MG63 (cell line): ENCODE measurements at places on chromosomes 4 and X. TPM values are rescaled to one million over a fixed set of nuclear protein-coding genes. Genes with fewer than 3 reads are reported as not detected.

ATP2B3 gene
- total RNA-seq: 0.13 TPM in 1 of 2 replicates, not detected in the other

DNA sequence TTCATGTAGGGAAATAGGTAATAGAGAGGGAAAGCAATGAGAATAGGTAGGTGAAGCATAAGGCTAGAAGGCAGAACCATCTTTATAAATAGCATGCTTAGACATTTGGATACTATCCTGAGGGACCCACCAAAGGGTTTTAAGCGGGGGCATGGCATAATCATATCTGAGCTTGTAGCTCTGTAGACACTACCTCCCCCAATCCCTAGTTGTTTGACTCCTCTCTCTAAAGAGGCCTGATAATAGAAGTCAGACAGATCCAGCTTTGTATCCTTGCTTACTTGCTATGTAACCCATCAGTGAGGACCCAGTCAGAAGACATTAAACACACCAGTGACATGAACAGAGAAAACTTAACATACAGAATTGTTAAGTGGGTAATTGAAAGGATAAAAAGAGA is 58.7 kb downstream of the SCFD2 start:
- no peak for DNase-seq

DNA sequence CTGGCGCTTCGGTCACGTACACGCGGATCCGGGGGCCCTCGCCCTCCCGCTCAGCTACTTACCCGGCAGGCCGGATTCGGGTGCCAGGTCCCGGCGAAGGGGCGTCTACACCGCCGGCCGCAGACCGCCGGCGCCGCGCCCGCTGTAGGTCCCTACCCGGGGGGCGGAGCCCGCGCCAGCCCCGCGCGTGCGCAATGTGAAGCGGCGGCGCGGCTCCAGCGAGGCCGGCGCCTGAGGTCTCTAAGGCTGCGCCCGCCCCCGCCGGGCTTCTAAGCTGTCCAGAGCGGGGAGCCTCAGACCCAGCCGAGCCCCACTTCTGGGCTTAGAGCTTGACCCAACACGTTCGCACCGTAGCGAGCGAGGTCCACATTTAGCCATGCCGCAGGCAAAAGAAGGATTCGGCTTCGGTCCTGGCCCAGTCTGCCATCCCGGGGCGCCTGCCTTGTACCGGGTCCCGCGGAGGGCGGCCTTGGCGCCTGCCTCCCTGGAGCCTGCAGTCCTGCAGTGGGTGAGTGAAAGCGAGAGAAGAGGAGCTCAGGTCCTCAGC is at the start of gene ZNF518B:
TSS of gene ZNF518B (minus strand) at position 172 of the 547 bp plus-strand sequence. CDS start 11,098 bp downstream, outside the sequence.
- DNase-seq: peak; percentile 72

GRCh38 chrX:73401591-73402266 is 45.1 kb upstream of the CDX4 start:
- no peak for DNase-seq

DNA sequence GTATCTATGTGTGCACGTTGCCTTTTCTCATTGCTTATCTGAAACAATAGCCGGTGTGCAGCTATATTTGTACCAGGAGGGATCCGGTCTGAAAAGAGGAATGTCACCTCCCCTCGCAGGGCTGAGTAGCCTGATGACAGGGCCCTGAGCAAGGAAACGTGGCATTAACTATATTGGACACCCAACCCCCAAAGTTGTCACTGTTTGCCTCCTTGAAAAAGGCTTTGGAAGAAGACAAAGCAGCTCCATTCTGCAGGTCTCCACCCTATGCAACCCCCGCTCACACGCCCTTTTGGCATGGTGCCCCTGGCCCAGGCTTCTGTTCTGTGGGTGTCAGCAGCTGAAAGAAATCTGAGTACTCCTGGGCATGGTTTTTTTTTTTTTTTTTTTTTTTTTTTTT is 8.2 kb downstream of the PRRG3 start:
- peak; percentile 47 for DNase-seq

DNA sequence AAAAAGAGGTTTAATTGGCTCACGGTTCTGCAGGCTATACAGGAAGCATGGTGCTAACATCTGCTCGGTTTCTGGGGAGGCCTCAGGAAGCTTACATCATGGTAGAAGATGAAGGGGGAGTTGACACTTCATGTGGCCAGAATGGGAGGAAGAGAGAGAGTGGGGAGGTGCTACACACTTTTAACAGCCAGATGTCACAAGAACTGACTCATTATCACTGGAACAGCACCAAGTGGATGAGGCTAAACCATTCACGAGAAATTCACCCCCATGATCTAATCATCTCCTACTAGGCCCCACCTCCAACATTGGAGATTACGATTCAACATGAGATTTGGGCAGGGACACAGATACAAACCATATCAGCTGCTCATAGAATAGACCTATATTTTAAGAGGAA is 255.8 kb downstream of the OPHN1 start:
- DNase-seq: no peak

XG gene
- total RNA-seq: 1.3 TPM in 1 of 2 replicates, not detected in the other

- no peak for DNase-seq
Measured at GRCh38 chr4:24245491-24245820, 338.9 kb downstream of the DHX15 start.

REPS2 gene
- 0.07 TPM in 1 of 2 replicates, not detected in the other for total RNA-seq

- DNase-seq: no peak
Measured at GRCh38 chrX:146224442-146224841, 406.8 kb downstream of the SLITRK2 start.

- no peak for DNase-seq
Measured at GRCh38 chrX:105114554-105115130, 105.9 kb downstream of the TEX13A start.

BMPR1B gene
- not detected in 2 replicates for total RNA-seq

DNA sequence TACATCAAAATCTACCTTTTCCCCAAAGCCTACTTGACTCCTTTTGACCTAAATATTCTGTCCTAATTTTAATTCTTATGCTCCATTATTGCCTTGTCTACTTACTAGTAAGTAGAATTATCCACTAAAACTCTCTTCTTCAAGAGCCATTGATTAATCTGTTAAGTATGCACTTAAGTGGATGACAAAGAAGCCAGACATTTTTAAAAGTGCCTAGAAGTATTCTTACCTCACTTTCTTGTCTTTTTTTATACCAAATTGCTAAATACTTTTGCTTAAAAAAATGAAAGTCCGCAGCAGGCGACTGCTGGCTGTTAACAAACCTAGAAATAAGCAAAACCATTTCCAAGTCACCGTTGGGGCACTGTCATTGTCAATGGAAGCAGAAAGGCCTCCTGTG is 20.1 kb upstream of the FRMPD4 start:
- DNase-seq: no peak

DNA sequence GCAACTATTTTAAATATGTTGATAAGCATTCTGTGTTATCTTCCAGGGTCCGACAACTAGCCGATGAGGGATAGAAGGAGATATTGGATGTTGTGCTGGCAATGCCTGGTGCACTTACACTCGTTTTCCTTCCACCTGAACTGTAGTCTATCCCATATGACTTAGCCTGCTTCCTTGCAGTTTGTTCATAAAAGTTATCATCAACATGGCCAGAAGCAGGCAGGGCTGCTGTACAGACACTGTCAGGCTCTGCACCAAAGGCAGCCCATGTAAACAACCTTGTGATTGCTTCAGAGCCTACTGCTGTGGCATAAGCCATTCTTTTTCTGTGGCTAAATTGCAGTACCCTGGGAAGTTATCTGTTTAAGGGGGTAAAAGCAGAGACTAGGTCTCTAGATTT is 1.6 kb downstream of the MAPK10 start:
- DNase-seq: no peak

RIPPLY1 gene
- total RNA-seq: 2.4 TPM in 1 of 2 replicates, not detected in the other

DNA sequence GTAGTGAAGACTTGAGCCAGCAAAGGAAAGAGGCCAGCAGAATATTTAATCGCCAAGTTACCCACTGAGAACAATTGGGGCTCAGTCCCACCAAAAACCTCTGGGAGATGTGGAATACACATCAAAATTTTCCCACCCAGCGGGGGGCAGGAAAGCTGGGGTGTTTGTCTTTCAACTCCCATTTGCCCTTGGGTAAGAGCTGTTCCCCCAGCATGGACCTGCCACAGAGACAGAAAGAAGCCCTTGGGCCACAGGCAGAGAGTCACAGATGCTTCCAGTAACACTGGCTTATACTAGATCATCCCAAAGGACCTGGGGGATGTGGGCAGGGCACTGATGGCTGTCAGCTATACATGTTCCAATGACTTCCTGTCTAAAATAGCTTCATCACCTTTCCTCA is 18.9 kb upstream of the FBXW7 start:
- DNase-seq: no peak

SPANXN3 gene
- total RNA-seq: not detected in 2 replicates

DNA sequence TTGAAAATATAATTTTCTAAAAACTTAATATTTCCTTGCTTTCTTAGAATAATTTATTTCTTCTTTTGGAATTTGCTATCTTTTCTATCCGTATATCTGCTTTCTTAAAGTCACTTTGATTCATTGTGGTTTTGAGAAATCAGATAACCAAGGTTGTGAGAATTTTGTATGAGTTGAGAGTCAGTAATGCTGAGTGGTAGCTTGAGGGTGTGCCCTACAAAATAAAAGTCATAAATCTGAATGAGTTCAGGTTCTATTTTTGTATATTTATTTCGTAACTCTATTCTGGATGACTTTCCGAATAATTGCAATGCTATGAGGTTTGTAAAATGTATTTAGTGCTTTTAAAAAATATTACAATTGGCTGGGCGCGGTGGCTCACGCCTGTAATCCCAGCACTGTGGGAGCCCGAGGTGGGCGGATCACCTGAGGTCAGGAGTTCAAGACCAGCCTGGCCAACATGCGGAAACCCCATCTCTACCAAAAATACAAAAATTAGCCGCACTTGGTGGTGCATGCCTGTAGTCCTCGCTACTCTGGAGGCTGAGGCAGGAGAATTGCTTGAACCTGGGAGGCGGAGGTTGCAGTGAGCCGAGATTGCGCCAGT is 8.9 kb downstream of the COPS4 start:
- no peak for DNase-seq

DNA sequence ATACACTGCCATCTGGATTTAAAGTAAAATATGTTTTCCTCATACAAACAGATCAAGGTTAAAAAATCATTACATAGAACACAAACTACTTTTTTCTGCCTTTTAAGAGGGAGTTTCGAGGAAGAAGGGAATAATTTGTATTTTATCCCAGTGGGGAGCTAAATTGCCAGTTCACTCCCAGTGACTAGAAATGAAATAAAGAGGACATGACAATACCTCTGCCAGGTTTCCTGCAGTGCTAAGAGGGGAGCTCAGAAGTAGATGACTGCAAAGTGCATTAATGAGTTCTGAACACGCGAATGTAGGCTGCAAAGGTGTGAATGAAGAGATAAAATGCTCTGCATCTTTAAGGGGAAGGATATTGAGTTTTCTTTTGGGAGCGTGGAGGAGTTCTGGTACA is 69.7 kb downstream of the SRPX start:
- no peak for DNase-seq

DNA sequence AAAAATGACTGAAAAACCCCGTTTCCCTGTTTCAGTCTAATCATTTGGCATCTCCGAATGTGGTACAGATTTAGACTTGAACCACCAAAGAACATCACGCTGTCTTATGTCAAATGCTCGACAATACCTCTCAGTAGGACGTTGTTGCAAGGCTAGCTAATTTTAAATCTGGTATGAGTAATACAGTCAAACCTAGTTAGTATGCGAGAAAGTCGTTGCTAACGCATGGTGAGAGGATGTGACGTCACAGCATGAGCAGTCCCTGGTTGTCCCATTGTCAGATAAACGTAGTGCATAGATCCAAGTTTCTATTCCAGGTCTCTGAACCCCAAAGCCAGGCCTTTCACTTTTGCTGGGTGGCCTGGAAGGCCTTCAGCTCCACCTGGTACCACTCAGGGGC is 44.7 kb downstream of the SETD7 start:
- no peak for DNase-seq

ZNF141 gene
- 0.22 and 0.79 TPM in 2 replicates for total RNA-seq

TMSB15C gene
- total RNA-seq: 0.10 TPM in 1 of 2 replicates, not detected in the other

DNA sequence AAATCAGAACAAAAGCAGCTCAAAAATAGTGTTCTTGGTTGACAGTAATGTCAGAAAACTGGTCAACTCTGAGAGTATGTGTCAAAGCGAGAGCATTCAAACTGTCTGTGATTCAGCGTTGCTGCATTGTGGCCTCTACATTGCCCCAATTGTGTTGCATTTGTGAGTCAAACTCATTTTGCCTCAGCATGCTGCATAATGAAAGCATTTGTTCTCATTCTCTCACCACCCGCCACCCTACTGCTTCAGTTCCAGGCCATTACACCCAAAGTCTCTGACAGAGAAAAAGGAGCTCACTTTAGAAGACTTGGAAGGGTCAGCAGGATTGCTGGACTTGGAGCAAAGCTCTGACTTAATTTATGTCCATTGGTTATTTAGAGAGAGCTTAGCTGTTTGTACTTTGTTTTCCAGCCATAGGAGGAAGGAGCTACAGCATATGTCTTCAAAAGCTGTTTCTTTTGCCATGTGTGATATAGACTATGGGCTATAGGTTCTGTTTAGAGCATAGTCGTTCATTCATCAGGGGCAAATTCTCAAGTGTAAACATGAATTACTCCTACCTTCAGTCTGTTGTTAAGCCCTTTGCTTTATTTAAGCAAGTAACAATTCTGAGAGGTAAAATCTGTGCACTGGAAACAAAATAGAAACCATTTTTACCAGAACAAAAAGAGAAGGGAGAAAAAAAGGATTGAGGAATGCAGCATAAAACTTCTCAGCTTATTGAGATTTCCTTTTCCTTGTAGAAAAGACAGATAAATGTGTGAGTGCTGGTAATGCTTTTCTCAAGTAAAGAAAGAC is 153.4 kb upstream of the ANK2 start:
- DNase-seq: no peak

GRCh38 chr4:165756836-165757235 is 116.2 kb upstream of the TLL1 start:
- DNase-seq: no peak

DNA sequence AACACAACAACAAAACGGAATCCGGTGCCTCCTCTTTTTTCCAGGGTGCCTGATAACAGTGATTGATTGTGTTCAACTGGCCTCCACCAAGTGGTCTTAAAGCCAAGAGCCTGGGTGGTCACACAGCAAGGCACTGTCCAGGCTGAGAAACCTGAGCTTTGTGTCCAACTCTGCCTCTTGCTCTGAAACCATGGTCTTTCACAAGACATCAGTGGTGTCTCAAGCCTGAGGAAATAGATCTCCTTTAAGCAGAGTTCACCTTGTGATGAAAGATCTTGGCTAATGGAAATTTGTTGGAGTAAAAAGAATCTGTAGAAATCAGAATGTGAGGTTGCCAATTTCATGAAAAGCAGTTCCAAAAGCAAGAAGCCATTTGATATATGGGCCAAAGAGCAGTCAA is 47.3 kb upstream of the ACSL1 start:
- no peak for DNase-seq

DNA sequence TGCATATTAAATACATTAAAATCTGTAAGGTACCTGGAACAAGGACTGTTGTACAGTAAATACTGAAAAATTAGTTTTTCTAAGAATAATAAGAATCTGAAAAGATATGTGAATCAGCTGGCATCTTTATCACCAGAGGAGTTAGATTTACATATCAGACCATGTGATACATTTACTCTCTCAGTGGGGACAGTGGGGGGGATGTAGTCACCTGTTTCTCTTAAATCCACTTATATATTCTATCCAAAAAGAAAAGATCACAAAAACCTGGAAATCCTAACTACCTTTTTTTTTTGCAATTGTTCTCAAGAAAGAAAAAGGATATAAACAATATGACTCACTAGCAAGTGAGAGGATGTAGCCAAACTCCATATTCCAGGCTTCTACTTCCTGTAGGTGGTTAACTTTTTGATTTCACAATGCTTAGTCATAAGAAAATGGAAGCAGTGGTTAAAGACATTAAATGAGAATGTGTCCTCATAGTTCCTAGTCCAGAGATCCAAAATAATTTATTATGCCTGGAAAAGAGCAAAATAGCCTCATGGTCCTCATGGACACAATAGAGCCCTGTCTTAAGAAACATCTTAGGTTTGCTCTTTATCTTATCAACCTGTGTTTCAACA is 22.5 kb upstream of the MYOZ2 start:
- no peak for DNase-seq

GRCh38 chr4:181083757-181084361 is 1159.3 kb upstream of the TENM3 start:
- no peak for DNase-seq
